ENCODE measurements at places on chromosomes 16 and 17.

DNA sequence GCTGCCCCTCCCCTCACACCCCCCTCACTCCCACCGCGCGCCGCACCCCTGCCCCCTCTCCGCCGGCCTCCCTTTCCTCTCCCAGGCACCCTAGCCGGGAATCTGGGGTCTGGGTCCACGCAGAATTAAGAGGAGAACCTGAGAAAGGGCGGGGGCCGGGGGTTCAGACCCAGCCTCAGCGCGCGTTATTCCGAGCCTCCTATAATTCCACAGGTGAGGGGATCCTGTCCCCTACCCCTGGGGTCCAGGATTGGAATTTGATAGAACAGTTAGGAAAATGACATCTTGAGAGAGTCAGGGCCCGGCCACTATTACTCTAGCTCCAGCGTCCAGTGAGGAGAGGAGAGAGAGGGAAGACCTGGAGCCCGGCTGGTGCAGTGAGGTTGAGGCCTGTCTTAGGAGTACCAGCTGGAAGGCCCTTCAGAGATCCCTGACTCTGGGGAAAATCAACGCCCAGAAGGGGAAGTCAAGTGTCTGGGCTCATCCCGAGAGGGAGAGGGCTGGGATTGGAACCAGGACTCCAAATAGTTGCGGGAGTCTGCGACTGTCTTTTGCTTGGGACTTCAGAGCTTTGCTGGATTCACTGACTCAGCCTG is 17.3 kb downstream of the GRB7 start:
- DNase-seq: no peak

DNA sequence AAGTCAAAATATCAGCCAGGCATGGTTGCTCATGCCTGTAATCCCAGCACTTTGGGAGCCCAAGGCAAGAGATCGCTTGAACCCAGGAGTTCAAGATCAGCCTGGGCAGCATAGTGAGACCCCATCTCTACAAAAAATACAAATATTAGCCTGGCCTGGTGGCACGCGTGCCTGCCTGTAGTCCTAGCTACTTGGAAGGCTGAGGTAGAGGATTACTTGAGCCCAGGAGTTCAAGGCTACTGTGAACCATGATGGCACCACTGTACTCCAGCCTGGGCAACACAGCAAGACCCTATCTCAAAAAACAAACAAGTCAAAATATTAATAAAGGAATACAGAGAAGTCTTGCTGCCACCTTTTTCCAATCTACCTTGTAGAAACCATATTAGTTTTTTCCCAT is 4.2 kb downstream of the ZNF689 start:
- DNase-seq: no peak

DNA sequence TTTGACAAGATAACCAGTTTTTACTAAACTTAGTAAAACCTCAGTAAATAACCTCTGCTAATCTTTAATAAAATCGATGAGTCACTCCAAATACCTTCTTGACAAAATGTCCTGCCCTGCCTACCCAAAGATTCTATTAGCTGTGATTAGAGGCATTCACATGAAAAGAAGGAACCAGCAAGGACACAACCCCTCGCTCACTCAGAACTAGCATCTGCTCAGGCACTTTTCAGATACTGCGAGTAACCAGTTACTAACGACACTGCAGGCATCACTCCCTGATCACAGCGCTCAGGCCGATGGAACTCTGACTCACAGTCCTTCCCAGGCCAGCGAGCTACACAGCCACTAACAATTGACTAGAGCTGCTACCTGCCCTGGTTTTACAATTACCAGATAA is 24.3 kb downstream of the PELP1 start:
- DNase-seq: no peak

DNA sequence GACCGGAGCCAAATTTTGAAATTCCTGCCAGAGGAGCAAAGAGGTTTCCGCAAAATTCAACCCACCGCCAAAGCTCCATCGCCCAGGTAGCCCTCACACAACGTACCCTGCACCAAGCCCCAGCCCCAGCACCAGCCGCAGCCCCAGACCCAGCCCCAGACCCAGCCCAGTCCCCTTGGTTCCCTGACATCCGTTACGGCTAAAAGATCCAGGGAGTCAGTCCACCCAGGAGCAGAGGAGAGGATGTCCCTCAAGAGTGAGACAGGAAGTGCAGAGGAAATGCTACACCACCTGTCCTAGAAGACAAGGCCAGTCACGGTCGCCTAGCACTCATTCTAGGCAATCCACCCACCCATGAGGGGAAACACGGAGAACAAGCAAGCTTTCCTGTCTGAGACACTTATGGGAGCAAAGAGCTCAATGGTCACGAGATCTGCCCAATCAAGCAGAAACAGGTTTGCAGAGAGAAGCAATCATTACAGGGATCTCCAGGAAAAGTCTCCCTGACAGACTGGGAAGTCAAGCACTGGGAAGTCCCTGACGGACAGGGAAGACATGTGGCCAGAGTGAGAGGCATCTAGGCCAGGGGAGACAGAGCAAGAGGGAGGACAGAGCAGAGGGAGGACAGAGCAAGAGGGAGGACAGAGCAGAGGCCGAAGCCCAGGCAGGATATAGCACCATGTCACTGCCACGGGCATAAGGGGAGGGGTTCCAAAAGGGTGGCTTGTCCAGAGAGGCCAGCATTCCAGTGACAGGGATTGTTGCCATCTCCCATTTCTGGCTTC is 15.0 kb upstream of the KCNJ18 start:
- DNase-seq: no peak

- no peak for DNase-seq
Observed at GRCh38 chr16:48133455-48134211, 22.2 kb downstream of the ABCC12 start.

DNA sequence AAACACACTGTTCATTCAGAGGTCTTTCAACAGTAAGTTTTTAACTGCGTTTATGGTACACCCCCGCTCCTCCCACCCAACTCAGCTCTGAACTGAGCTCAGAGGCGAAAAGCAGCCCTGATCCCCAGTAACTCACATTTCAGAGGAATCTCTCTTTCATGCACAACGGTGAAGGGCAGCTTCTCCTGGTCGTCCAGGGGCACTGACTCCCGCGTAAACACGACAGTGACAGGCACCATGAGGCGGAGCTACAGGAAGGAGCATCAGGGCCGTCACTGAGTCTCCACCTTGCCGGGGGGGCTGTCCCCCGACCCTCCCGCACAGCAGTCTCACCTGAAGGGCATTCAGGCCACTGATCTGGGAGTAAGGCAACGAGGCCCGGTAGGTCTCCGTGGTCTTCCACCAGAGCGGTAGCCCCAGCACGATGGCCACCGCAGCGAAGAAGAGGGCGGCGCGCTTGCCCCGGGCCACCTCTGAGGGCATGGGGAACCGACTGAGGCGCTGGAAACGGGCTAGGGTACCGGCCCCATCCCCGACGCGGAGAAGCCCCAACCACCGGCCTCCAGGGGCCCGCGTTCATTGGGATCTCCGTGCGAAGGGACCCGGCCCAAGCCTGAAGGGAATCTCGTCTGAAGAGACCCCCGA is 486 bp downstream of the PIGS start:
- no peak for DNase-seq

GRCh38 chr16:85491058-85491771 is 121.9 kb upstream of the GSE1 start:
- DNase-seq: peak; percentile 26

- DNase-seq: no peak
Observed at GRCh38 chr16:68644296-68644695, 814 bp upstream of the CDH3 start.

DNA sequence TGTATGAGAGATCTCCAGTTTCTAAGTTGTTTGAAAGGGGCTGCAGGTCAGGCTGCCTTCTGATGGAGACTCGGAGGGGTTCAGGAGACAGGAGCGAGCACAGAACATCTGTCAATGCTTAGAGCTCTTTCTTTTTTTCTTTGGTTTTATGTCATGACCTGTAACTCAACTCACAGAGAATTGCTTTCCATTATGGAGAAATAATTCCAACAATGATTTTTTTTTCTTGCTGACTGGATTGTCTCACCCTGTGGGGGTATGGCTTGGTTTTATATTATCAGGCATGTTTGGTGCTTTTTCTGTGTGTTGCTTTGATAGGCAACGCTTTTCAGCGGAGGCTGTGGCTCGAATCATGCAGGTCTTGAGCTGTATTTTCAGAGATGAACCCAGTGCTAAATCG is 10.7 kb upstream of the KCNJ2 start:
- no peak for DNase-seq

- no peak for DNase-seq
Observed at GRCh38 chr16:23768581-23768980, 13.8 kb downstream of the CHP2 start.

DNA sequence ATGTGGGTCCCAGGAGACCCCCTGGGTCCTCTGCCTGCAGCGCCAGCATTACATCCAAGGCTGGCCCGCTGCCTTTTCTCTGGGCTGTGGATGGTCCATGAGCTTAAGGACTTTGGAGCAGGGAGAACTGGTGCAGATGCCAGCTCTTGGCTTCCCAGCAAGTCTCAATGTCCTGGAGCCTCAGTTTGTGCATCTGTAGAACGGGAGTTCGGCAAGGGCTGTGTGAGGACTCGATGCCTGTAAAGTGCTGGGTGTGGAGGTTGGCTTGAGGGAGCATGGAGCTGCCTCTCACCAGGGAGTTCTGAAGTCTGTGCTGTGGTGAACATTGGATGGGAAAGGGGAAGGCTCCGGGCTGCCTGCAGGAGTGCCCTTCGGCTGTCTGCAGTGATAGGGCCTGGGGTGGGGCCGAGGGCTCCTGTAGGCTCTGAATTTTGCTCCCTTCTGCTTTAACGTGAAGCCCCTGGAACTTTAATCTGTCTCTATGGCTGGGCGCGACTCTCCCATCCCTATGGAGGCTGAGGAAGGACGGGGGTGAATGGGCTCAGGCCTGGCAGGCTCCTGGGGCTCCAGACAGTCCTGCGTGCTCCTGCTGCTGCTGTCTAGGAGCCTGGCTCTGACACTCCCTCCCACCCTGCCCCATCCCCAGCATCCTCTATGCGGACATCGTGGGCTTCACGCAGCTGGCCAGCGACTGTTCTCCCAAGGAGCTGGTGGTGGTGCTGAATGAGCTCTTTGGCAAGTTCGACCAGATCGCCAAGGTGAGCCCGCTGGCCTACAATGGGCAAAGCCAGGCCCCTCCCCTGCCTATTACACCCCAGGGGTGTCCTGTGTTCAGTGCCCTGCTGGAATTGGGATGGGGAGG is 27.9 kb downstream of the ADCY7 start:
- no peak for DNase-seq

DNA sequence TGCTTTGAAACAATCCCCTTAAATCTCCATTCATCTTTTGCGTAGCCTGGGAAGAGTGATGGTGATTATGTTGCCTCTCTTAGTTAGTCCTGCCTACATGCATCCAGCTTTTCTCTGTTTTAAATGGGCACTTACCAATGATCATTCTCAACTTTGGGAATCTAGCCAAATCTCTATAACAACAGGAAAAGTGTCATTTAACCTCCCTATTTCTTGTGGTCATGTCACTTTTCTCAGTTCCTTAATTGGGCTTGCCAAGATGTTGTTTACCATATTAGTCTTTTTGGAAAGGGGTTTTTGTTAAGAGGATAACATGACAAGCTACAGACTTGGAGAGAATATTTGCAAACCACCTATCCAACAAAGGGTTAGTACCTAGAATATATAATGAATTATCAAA is 15.6 kb upstream of the CLEC10A start:
- peak; percentile 84 for DNase-seq

DNA sequence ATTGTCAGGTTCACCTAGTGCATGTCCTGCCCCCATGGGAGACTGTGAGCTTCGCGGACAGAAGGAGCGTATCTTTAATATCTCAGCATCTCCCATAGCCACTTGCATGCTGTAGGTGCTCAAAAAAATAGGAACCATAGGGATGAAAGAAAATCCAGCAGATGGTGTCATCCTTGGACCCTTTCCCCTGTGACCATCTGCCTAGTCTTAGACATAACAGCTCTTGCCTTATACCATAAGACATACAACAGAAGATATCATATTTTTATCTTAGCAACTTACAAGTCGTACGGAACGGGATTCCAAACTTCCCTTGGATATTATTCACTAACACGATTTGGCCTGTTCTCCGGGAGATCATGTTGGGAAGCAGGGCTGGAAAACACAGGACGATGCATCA is 14.5 kb downstream of the DHRS7C start:
- DNase-seq: no peak

- no peak for DNase-seq
Observed at GRCh38 chr17:58315750-58316149, 12.8 kb downstream of the TSPOAP1 start.

GRCh38 chr17:33322063-33322462 is 29.0 kb upstream of the ASIC2 start:
- DNase-seq: no peak

GRCh38 chr17:17729620-17730249 is 48.5 kb downstream of the RAI1 start:
- no peak for DNase-seq

GRCh38 chr16:86010680-86011141 is 111.7 kb downstream of the IRF8 start:
- DNase-seq: no peak

DNA sequence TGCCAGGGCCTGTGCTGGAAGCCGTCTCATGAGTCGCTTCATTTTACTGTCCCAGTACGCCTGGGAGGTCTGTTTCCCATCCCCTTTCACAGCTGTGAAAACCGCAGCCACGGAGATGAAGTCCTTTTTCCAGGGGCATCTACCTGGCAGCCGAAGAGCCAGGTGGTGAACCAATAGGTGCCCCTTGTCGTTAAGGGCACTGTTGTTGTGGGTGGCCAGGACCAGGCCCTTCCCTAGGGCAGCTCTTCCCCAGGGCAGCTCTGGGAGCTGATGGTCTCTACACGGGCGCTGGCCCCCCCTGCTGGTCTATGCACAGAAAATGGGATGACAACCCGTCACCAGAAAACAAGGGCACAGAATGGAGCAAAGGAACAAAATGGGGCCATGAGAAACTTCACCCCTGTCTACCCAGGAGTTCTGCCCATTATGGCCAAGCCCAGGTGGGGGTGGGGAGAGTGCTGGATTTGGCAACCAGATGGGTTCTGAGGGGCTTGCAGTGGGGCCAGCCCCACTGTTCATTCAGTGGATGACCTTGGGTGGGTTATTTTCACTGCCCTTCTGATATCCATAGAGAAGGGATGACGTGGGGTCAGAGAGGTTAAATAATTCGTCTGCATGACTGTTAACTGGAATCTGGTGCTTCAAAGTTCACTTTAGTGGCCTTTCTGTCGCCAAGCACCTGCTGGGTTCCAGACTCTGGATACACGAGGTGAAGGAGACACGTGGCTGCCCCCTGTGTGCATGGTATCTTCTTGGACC is 11.5 kb downstream of the RMI2 start:
- DNase-seq: peak; percentile 47

DNA sequence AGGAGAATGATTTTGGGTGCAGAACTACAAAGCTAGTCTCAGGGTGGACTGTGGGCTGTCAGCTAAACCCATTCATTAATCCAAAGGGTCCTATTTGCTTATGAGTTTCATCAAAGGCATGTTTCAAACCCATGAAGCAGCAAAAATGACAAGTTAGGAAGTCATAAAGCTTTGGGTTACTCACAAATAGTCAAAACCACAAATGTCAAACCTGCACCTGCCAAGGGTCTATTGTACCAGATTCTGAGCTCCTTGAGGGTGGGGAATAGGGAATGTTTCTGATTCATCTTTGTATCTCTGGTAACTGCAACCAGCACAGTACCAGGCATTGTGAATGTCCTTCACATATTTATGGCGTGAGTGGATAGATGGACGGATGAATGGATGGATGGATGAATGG is 317.7 kb downstream of the MAF start:
- no peak for DNase-seq

All from CD14-positive monocyte (primary cell).